ENCODE measurements at places on chromosomes 7 and 10. TPM values are rescaled to one million over a fixed set of nuclear protein-coding genes. Genes with fewer than 3 reads are reported as not detected.

DNA sequence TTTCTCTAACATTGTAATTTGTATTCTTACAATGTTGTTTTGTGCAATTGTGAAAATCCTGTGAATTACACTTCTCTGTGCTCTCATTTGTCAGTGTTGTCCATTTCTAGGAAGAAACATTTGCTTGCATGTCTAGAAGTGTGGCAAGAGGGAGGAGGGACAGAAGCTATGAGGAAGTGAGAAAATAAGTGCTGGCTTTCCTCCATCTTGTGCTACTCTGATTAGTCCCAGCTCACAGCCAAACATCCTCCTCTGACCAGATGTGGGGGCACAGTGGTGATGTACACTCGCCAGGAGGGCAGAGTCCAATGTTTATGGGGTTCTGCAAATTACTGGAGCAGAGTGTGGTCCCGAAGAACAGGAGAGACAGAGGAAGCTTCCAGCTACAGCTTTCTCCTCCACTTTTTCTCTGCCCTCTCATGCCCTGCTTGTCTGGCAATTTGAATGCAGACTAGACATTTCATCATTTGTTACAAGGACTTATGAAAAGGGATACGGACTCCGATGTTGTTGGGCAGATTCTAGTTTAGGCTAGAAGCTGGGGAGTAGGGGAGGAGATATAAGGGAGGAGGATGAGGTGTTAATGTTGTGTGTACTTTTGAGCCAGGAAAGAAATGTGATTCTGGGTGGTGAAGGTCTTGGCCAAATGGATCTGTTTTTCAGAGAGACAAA, 131.0 kb upstream of the C1GALT1 start:
- DNase-seq = no peak

- no peak for DNase-seq
Observed at GRCh38 chr7:132392713-132393112, 183.6 kb downstream of the PLXNA4 start.

DNA sequence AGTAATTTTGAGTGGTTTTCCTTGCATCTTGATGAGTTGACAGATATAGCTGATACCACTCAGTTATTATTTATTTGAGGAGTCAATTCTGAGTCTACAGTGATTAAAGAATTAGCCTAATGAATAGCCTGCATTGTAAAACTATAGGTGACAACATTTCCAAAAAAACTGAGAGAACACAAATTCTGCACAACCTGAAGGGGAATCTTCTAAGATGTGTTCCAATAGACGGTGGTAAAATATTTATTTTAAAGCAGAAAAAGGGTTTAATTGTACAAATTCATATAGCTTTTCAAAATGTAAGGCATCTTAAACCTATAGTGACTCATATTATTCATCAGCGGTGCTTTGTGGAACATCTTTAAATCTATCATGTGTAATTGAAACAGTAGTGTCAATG, 200.4 kb downstream of the RNLS start:
- no peak for DNase-seq

DNA sequence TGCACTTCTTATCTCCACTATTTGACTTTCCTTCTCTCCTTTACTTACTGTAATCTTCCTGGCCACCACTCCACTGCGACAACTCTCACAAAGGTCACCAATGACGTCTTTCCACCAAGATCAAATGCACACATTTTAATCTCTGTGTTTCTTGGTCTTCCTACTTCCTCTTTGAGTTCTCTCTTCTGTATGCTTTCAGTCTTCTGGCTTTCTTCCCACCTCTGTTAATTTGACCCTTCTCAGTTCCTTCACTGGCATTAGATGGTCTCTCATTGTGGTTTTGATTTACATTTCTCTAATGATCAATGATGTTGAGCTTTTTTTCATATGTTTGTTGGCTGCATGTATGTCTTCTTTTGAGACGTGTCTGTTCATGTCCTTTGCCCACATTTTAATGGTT, 31.9 kb downstream of the FAM107B start:
- no peak for DNase-seq

DNA sequence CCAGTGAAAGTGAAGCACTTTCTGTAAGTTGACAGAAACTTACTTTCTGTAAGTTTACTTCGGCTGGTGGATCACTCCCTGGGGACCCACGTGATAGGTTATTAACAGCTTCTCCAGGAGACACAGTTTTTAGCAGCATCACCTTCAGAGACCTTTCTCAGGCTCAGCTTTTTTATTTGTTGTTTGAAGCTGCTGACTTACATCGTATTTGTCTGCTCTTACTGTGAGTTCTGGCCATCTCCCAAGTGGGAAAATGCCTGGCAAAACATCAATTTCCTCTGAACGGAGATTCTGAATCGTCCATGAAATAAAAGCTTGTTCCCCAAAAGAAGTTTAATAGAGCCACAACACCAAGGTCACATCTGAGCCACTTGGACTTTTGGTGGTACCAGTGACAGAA, 178.7 kb upstream of the PODXL start:
- DNase-seq = no peak

- no peak for DNase-seq
Observed at GRCh38 chr10:30963992-30964930, 67.4 kb downstream of the ZNF438 start.

GRCh38 chr10:29616542-29616941, 18.2 kb downstream of the SVIL start:
- DNase-seq = no peak

DNA sequence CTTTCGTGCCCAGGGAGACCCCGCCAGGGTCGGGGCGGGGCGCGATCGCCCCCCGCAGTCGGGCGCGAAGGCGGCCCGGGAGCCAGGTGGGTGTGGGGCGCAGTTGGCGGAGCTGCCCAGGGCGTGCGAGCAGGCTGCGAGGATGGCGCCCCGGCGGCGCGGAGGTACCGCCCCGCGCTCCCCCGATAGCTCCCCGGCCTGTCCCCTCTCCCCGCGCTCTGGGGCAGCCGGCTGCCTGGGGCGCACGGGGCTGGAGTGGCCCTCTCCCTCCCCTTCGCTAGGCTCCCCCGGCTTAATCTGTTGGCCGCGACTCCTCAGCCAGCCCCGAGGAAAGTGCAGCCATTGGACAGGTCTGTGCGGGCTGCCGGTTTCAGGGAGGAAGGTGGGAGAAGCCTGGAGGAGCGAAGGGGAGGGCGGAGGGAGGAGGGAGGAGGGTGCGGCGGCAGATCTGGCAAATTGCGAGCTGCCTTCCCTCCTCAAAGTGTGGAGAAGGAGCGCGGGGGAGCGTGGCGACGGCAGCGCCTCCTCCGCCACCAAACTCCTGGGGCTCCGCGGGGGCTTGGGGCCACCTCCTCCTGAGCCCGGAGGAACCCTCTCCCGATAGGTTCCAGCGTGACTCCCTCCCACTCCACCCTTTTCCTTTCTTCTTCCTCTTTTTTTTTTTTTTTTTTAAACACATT, 361 bp upstream of the PLXDC2 start:
- no peak for DNase-seq

DNA sequence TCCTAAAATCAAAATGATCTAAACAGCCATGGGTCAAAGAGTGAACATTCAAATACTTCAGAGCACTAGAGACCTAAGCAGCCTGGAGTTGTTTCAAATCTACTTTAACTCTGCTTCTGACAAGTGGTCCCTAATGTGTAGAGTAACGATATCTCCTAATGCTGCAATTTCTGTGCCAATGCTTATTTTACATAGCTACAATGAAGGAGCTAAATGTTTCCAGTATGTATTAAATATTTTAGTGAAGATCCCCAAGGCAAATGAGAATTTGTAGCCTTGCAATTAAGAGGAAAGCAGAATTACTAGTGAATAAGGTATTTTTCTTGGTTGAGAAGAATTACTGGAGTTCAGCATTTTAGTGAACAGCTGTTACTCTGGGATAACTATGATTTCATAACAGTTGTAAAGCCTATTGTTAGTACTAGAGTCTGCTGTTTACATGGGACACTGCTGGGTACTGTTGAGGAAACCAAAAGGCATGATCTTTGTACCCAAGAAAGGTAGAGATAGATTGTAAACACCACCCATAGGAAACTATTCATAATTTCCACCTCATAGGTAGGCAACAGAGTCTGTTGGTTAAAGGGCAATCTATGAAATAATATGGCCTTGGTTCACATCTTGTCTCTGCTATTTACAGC, 271.9 kb downstream of the PLXDC2 start:
- DNase-seq = no peak

GRCh38 chr10:88702848-88703597, 3.0 kb upstream of the LIPK start:
- peak; percentile 70 for DNase-seq

DNA sequence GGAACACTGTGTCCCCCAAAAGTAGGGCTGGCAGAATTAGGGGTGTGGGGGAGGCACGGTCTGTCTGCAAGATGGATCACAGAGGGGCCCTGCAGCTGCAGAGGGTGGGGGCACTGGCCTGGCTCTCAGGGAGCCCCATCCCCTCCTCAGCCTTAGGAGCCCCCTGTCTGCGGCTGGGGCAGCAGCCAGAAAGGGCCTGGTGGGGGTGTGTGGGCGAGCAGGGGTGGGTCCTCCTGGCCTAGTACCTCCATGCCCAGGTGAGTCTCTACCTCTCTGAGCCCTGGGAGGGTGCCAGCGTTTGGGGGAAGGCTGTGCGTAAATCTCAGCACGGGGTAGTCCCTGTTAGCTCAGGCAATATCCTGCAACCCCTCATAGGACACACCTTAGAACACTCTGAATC, 280.5 kb upstream of the PPP2R2D start:
- DNase-seq = no peak

DNA sequence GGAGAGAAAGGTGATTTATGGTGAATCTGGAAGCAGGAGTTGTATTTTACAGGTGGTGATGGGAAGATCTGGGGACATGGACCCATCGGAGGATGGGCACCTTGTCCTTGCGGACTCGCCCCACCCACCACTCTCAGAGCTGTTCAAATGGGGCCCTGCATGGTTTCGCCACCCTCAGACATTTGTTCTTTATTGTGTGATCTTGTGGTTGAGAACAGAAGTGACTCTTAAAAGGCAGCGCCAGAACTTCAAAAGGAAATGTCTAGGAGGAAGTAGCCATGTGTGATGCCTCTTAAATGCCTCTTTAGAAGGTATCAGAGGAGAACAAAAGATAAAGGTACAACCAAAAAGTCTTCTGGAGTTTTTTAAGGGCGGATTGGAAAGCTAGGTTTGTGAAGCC, 205.7 kb downstream of the KIAA1217 start:
- no peak for DNase-seq

DNA sequence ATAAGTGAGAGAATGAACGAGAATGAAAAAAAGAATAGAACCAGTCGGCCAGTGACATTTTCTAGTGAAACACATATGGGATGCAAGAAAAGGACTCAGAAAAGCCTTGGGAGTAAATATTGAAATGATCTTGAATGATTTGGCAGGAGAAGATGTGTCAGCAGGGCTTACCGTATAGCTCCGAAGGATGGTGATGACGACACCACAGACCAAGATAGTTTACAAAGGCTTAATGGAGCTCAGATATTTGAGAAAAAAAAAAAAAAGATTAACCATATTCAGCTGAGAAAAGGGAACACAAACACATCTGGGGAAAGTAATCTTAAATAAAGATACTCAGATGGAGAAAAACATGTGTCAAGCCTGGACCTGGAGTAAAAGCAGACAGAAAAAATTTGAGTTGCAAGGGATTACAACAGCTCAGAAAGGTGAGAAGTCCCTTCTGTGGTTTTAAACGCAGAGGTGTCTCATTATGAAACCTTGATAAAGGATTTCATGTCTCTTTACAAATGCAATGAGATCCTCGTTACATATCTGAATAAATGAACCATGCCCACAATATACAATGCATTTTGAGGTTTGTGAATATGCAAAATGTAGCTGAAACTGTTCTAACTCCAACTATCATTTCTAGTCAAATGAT, 36.0 kb downstream of the DNAJB9 start:
- no peak for DNase-seq

- DNase-seq = no peak
Observed at GRCh38 chr7:130087364-130087763, 17.0 kb downstream of the KLHDC10 start.

DNA sequence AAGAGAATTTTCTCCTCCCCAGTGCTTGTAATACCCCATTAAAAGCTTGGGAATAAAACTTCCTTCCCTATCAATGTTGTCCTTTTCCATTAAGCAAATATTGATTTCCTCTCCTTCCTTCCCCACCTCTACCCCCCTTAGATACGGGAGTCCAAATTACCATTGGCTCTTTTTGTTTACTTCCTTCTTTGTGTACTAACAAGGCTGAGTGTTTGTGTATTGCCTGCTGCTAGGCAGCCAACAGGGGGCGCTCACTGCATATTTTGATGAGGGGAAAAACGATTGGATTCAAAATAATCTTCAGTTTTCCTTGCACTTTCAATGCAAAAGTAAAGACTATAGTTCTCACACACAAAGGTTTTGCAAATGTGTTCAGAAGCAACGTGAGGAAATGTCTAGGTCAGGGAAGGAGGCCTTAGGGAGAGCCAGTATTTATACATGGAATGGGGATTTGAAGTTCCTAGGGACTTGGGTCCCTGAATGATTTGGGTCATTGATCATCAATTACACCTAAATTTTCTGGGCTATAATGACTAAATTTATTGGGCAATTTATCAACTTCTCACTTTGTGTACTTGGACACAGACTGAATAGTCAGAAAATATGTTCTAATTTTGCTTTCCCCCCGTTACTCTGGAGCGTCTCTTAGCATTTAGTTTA, 23.6 kb upstream of the VPS41 start:
- DNase-seq = peak; percentile 91

- no peak for DNase-seq
Observed at GRCh38 chr10:7551950-7552716, 114.6 kb downstream of the ITIH5 start.

- no peak for DNase-seq
Observed at GRCh38 chr10:113961182-113962031, 82.3 kb upstream of the ADRB1 start.

GRCh38 chr7:12490107-12490688, 80.3 kb upstream of the SCIN start:
- DNase-seq = no peak

GRCh38 chr7:149494738-149495368, 2.8 kb downstream of the ZNF746 start:
- DNase-seq = no peak

DNA sequence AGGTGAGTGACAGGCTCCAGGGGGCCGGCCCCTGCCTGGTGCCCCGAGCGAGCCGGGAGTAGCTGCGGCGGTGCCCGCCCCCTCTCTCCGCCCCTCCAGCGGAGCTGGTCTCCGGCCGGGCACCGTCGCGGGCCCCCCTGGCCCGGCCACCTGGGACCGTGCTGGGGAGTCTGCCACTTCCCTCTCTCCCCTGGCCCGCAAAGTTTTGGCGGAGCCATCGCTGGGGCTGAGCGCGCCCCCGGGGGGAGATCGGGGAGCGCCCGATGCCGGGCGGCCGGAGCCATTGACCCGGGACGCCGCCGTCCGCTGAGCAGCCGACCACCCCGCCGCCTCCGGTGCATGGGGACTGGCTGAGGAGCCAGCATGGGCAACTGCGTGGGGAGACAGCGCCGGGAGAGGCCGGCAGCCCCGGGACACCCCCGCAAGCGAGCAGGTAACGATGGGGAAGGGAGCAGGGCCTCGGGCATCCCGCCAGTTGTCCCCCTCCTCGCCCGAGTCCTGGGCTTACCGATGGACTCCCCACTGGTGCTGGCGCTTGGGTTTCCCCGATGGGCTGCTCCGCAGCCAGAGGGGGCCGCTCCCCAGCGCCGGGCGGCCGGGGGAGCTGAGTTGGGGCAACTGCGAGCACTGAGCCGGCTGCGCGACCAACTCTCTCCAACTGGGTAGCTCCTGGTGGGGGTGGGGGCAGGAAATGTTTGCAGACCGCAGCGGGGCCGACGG, at the start of gene UBTD1:
TSS of gene UBTD1 (plus strand) at position 84 of the 720 bp plus-strand sequence. CDS start at position 364, 280 bp downstream.
- DNase-seq = peak; percentile 53

Gene PDE6C
- total RNA-seq = not detected

Gene WNT8B
- not detected for total RNA-seq

Gene ARMC3
- total RNA-seq = 0.97 TPM

Gene SFTPD
- not detected for total RNA-seq

Gene LIPM
- total RNA-seq = not detected

Gene MBL2
- not detected for total RNA-seq

Gene ZNF716
- total RNA-seq = not detected

Gene AKR1C4
- total RNA-seq = 0.40 TPM

Gene VDAC2
- total RNA-seq = 254 TPM

Data from Calu3 (cell line).